ENCODE measurements at places on chromosomes 2 and 18.
A peak's percentile ranks its signal among the peaks of the same experiment; 100 is the strongest.

GRCh38 chr2:25374411-25374810 is 32.7 kb upstream of the DNMT3A start:
- no peak for DNase-seq

DNA sequence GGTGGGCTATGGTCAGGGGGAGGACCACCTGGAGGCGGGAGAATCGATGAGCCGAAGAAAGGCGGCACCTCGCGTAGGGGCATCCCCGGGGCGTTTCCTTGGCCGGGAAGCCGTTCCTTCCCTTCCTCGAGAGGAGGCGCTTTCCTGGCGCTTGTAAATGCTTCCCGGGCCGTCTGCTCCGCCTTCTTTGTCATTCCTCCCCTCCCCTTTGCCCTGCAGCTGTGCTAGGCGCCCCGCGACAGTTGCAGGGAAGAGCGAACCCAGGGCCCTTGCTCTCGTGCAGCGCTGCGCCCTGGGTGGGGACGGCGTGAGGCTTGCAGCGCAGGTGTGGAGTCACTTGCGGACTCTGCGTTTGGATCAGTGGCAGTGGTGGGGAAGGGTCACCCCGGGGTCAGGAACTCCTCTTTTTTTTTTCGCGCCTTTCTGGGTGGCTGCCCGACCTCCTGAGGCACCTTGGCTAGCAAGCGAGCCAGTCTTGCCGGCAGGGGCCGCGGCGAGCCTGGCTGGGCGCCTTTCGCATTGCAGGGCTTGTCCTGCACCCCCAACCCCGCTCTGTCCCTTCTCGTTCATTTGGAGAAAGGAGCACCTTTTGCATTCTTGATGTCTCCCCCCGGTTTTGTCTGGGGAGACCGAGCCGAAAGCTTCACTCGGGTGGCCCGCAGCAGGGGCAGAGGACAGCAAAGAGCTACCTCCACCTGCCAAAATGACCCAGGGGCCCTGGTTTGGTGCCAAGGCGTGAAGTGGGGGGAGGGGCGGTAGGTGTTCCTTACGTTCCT is 858 bp downstream of the KCNS3 start:
- DNase-seq, result no peak

DNA sequence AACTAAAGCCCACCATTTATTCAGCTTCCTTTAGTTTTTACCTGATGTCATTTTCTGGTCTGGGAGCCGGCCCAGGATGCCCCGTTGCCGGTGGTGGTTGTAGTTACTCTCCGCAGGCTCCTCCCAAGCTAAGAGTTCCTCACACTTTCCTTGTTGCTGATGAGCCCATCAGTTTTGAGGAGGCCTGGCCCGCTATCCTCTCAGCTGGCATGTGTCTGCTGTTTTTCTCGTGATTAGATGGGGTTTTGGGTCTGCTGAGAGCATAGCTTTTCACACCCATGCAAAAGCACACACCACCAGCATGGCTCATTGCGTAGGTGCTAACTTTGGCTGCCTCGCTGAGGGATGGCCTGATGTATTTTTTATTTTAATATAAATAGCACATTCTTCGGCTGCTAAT is 72.1 kb downstream of the PSMG2 start:
- no peak for DNase-seq

DNA sequence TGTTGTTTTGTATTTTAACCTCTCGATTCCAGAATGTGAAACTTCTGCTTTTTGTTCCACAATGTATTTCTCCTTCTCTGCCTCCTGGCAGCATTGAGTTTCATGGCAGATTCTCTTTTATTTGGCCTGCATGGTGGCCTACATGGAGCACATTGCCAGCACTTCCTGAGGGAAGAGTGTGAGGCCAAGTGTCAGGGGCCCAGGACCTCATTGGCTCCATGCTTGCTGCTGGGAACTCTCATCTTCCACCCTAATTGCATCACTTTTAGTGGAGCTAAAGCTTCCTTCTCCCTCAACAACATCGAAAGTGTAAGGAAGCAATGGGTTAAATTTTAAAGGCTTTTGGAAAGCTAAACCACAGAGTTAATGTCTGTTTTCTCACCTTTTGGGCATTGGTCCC is 9.5 kb downstream of the TRIB2 start:
- DNase-seq, result no peak

GRCh38 chr2:72003796-72004195 is 143.9 kb downstream of the CYP26B1 start:
- no peak for DNase-seq

DNA sequence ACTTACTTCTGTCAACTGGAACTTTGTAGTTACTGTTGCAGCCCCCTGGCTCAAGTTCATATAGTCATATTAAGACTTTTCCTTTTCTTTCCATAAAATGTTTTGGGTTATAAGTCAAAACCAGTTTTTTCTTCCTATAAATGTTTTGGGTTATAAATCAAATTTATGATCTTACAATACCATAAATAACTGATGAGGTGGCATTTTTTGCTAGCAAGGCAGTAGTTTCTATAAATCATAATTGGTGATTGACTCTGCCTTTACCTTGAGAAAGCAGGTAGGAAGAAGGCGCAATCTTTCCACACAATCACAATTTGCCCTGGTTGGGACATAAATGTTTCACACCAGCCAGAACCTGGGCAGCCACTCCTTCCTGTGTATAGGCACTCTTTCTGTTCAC is 5.1 kb upstream of the DYTN start:
- DNase-seq, result no peak

GRCh38 chr2:8024506-8024905 is 657.4 kb upstream of the ID2 start:
- no peak for DNase-seq

DNA sequence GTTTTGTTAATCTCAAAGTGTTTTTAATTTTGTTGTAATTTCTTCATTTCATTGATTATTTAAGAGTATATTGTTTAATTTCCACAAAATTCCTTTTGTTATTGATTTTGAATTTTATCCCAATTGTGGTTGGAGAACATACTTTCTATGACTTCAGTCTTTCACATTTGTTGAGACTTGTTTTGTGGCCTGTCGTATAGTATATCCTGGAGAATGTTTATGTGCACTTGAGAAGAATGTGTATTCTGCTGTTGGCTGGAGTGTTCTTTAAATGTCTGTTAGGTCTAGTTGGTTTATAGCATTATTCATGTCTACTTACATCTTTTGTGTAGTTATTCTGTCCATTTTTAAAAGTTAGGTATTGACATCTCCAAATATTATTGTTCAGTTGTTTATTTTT is 120.3 kb downstream of the TTC27 start:
- no peak for DNase-seq

- no peak for DNase-seq
These were observed 280.4 kb downstream of the ALPK2 start for GRCh38 chr18:58348517-58348916.

DNA sequence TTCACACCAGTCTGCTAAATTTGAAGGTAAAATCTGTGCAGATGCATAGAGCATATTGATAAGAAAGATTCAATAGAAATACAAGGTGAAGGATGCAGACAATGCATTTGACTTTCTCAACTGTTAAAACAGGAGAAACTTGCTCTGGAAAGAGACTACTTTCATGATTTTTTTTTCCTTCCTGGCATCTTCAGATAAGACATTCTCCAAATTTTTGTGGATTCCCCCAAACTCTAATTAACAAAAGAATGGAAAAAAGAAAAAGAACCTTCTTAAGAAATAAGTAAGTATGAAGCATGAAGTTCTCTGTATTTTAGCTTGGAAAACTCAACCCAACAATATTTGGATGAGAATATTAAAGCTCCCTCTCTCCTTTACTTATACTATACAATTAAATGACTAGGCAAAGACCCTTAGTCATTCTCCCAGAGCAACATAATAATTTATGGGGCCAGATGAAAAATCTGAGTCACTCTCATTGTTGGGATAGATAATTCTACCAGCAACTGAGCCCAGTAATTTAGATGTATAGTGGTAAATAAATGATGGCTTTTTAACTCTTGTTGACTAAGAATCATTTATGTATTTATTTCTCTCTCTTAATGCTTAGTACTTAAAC is 298.7 kb upstream of the COL3A1 start:
- no peak for DNase-seq

DNA sequence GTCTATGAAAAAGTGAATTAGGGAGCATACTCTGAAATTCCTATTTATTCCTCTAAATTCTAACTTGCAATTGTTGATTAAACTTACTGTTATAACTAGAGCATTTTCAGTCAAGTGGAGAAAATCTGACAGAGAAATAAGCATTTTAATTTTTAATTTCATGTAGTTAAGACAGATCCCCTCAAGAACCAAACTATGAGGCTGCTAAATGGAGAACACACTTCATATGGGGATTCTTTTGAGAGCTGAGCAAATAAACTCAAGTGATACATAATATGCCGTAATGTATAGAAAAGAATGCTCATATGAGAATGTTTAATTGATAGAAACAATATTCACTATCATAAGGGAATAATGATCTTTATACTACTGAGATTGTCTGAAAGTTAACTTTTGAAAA is 340.8 kb downstream of the ERBB4 start:
- no peak for DNase-seq

DNA sequence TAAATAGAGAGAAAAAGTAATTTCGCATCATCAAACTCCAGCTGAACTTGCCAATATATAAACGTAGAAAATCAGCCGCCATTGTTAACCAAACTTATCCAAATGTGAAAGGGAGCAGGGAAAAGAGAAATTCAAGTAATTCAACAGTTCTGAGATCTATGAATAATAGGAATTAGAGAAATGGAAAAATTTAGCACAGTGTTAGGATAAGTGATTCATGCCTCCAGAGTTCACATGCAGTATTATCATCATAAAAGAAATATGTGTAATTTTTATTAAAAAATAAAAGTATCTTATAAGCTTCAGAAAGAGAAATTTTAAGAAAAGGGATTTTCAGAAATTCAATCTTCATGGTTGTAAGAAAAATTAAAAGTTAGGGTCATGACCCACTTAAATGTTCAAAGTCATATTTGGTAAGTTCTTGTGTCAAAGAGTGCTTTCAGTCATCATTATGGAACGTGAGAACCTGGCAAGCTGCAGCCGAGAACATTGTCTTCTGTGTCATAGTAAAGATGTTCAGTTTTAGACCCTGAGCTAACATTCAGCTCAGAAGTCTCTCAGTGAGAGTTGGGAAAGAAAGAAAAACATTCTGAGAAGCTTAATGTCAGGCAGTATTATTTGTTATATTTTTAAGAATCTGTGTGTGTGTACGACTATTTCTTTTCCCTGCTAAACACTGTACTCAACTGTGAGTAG is 414.3 kb upstream of the RGPD4 start:
- no peak for DNase-seq

- DNase-seq, result no peak
These were observed 298.8 kb downstream of the SRBD1 start for GRCh38 chr2:45312275-45312674.

DNA sequence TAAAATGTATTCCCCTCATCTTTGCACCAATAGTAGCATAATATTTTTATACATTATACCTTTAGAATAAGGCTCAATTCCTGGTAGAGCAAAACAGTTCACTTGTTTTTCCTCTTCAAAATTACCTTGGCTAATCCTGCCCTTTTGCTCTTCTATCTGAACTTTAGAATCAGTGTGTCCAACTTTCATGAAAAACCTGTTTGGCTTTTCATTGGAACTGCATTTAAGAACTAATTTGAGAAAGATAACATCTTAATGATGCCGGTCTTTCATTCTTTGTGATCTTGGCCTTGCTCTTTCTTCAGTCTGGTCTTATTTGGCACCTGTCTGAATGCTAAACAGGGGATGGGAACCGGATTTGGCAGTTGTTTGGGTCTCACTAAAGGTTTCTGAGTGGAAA is 112.9 kb upstream of the CD302 start:
- no peak for DNase-seq

- no peak for DNase-seq
These were observed 27.0 kb downstream of the IRS1 start for GRCh38 chr2:226772389-226773179.

DNA sequence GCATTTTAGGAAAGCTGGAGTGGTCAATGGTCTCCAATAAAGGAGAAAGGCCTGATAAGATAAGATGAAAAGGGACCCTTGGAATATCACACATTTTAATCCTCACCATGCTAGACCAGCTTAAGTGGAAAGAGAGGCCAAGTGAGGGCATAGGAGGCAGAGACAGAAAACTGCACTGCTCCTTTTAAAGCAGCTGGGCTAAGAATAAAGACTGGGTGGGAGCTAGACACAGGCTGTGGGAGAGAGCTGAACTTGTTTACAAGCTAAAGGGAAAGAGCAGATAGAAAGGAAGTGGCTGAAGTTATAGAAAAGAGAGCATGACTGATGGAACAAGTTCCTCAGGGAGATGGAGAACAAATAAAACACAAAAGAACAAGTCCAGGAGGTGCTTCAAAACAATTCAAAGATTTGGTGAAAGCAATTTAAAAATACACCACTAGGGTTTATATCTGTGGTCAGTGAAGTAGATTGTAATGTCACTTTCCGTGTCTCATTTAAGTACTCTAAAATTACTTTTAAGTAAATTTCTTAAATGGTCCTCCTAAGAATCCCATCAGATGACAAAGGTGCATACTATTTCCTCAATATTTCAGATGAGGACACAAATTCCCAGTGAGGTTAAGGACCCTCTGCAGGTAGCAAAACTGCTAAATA is 7.5 kb downstream of the COL5A2 start:
- no peak for DNase-seq

- DNase-seq, result peak; percentile 6
These were observed 50.3 kb upstream of the GREB1L start for GRCh38 chr18:21191596-21192307.

DNA sequence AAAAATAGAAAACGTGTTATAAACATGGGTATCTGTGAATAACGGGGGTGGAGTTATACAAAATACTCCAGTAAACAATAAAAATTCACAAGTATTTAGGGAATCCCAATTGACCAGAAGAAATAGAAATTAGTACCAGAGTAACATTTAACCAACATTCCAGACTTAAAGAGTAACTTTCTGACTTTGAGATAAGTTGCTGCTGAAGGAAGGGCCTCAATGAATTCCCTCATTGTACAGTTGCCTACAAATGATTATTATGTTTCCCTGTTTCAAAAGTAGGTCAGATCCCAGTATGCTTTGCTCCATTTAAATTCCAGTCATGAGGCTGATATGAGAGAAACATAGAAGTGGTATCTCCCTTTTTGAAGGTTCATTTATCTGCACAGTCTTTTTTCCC is 88.3 kb upstream of the KCNH7 start:
- no peak for DNase-seq

GRCh38 chr2:109184368-109184767 is 55.4 kb downstream of the SH3RF3 start:
- no peak for DNase-seq
